Caco-2 (cell line): ENCODE measurements at places on chromosomes 4 and X.

- no peak for DNase-seq
Measured at GRCh38 chrX:73817393-73818199, 254.6 kb downstream of the CHIC1 start.

GRCh38 chr4:127239902-127240763, 392.6 kb upstream of the INTU start:
- no peak for DNase-seq

DNA sequence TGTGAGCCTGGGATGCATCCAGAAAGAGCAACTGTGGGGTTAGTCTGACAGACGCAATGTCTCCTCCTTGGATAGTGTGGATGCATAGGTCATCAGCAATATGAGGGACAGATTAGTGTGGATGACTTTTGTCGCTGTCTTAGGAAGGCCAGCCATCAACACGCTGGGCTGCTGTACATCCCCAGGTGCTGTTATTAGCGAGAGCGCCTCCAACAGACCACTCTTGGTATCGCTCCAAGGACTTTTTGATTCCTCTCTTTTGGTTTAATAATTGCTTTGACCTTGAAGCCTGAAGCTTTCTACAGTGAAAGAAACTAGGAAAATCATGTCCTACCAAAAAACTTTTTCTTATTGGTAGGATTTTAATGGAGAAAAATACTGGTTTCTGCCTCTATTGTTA, 76.7 kb downstream of the TMEM131L start:
- DNase-seq, result no peak

- no peak for DNase-seq
Measured at GRCh38 chr4:40850496-40850895, 100.7 kb downstream of the NSUN7 start.

DNA sequence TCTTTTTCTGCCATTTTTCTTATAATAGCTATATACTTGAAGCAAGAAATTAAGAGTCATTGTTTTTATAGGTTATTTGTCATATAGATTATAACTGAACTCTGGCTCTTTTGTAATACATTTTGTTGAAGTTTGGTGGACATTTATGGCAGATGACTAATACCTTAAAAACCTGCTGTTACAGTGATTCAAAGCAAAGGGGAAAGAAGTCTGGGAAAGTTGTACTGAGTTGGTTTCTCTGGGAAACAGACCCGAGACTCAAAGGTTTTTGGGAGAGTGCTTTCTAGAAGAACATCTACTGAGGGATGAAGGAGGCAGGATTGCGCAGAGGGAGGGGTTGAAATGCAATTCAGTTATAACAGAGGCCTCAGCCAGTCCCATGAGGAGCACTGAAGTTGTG, 35.9 kb downstream of the NAP1L5 start:
- no peak for DNase-seq

GRCh38 chrX:38205039-38205438, 15.6 kb downstream of the SRPX start:
- no peak for DNase-seq

DNA sequence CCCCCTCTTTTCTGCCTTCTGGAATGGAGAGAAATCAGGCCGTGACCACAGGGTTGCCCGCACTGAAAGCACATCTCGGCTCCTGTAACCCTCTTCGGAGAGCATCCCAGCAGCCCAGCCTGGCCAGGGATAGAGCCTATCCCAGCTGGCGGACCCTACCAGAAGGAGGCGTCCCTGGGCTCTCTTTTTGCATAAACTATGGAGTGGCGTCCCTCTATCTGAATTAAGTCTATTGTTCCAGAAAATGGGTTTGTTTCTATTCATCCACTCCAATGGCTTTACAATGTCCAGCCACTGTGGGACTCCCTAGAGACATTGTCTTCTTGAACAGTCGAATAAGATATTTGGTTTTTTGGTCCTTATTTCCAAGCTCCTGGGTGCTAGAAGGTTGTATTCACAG, 689 bp upstream of the NHSL2 start:
- no peak for DNase-seq

GRCh38 chrX:72100051-72100755, 31.5 kb downstream of the RTL5 start:
- DNase-seq, result no peak

DNA sequence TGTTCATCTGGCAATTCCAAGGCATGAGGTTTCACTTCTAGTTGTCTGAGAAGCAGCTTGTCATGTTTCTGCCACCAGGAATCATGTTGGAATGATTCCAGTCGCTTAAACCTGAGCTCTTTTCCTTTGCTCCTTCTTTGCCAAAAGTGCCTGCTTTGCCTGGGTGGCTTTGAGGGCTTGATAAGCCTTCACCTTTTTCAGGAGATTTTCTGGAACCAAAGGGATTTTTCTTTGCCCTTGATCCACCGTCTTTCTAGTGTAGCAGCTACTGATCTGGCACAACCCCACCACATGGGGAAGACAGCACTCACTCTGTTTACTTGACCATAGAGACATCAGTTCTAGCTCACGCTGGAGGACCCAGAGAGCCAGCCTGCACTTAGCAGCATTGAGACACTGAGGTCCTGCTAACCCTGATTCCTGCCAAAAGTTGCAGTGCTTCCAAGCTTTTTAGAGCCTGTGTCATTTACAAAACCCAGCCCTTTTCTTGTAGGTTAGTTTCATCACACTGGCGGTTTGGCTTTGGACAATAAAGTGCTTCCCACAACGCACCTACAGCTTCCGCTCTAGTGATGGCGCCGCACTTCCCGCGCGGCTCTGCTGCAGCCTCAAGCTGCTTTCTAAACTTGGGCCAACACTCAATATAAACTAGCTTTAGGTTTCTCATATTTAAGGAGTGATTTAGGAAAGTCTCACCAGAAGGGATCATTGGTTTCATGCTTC, 7.3 kb upstream of the CCNI start:
- DNase-seq, result no peak

DNA sequence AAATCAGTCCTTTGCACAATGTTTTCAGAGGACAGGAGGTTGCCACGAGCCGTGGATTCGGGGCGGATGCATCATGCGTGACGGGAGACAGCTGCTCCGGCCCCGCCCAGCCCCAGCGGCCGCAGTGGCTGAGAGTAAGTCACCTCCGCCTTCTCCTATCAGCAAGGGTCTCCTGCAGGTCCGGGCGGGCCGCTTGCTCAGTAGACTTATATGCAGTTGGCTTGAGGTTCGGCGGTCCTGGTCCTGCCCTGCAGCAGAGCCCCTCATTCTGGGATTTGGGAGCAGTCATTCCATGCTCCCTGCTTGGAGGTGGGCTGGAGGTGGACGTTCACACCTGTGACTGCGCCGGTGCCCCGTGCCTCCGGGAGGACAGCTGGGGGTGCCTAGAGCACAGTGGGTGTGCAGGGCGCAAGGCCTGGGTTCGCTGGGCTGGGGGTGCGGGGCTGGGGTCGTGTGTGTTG, 86.3 kb upstream of the ADRA2C start:
- DNase-seq, result no peak
